CD4-positive, alpha-beta T cell treated with Interleukin-15 for 4 hours (primary cell): ENCODE measurements at places on chromosomes 11 and 22.

GRCh38 chr11:129287920-129288319 lies 87.7 kb upstream of the BARX2 start:
- no peak for DNase-seq

DNA sequence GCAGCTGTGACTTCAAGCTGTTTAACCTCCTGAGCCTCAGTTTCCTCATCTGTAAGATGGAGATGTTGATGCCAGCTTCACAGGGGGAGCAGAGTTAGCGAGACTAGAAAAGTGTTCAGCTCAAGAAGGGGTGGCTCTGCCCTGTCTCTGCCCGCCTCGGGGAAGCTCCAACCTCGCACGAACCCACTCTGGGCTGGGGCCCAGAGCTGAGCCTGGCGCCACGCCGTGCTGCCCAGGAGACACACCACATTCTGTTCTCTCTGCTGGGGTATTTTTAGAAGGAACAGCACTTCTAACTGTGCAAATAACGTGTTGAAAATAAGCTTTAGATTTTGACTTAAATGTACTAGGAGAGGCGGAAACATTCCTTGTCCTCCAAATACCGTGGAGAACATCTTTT lies 74.1 kb downstream of the PHF21B start:
- DNase-seq, result no peak

- DNase-seq, result no peak
Measured at GRCh38 chr11:123098990-123099389, 37.1 kb upstream of the HSPA8 start.

- no peak for DNase-seq
Measured at GRCh38 chr11:40186437-40187263, 1272.8 kb downstream of the LRRC4C start.

DNA sequence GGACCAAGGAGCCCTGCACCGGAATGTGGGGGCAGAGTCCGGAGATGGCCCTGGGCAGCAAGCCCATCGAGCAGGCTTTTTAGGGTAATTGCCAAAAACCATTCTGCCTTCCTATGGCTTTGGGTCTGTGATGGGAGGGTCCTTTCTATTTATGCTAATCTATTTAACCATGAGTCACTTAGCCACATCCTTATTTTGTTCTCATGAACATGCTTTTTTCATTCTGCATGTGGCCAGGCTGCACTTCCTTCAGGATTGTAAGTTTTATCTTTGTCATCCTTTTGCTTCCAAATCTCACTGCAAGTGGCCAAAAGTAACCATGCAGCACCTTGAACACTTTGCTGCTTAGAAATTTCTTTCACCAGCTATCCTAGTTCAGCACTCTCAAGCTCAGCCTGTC lies 88.3 kb downstream of the EFCAB6 start:
- no peak for DNase-seq

- no peak for DNase-seq
Measured at GRCh38 chr22:44610071-44610470, 91.9 kb upstream of the PRR5 start.

- no peak for DNase-seq
Measured at GRCh38 chr22:43158778-43159483, 7.6 kb downstream of the TSPO start.

GRCh38 chr11:73412308-73412707 lies 36.1 kb downstream of the RELT start:
- DNase-seq, result no peak

DNA sequence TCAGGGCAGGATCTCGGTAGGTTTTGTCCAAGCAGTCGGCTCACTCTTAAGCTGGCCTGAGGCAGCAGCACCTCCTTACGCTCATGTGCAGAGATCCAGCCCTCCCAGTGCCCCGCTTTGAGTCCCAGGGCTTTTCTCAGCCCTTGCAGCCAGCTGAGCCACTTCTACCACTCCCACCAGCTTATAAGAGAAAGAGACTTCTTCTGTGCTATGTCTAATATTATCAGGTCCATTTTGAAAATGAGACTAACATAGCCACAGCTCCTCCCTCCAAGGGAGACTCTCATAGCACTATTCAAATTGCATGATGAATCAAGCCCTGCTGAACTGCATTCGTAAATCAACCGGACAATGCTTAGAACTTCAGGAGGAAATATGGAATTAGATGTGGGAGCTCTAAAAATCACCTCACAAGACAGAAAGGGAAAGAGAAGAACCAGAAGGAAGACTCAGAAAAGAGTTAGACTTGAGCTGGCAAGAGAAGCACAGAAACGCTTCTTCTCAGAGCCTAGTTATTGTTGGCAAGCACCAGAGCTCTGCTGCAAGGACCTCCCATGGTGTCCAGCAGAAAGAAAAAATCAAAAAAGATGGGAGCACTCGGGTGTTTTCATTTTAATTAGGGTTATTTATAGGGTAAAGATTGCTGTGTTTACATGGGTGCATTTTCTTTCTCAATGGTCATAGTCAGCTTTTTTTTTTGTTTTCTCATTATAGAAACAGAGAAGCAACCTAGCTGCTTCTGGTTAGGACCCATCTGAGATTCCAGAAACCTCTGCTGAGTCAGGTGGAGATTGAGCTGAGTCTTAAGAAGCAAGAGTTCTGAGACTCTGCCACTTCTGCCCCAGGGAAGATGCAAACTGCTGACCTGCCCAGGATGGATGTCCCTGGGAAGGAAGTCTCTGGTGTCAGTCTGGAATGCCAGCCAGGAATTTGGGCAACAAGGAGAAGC lies 181.4 kb downstream of the ETS1 start:
- DNase-seq, result no peak

- DNase-seq, result no peak
Measured at GRCh38 chr11:60165951-60166350, 16.9 kb downstream of the MS4A6A start.

DNA sequence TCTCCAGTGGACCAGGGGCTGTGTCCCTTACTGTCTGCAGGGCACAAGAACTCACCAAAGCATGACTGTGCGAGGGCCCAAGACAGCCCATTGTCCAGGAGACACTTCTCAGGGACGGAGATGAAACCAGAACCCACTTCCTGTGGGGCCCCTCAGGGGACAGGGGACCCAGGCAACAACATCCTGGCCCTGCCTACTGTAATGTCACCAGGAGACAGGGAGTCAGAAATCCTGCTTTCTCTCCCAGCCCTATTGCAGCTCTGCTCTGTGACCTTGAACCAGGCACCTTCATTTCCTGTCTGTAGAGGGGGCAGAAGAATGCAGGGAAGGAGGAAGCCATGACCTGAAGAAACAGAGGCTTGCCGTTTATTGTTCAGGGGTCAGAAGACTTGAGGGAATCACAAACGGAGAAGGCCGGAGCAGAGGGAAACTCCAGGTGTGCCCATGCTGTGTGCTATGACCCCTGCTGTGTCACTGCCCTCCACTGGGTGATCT lies 98.0 kb downstream of the NAT10 start:
- DNase-seq, result no peak

- no peak for DNase-seq
Measured at GRCh38 chr11:71204294-71204693, 48.1 kb downstream of the SHANK2 start.

DNA sequence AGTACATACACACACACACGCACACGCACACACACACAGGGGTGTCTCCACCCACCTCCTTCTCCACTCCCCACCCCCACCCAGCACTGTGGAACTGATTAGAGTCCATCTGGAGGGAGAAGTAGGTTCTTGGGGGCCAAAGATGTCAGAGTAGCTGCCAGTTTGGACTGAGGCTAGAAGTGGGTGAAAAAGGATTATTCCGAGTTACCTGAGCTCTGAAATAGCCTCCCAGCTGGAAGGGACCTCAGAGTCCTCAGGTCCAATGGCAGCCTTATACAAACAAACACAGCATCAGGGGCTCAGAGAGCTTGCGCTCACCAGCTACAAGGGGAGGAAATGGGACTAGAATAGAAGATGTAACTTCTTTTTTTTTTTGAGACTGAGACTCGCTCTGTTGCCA lies 20.8 kb downstream of the IL10RA start:
- DNase-seq, result no peak

GRCh38 chr11:120153221-120153620 lies 15.3 kb upstream of the TRIM29 start:
- no peak for DNase-seq

- peak; percentile 73 for DNase-seq
Measured at GRCh38 chr11:64148226-64148916, 17.5 kb downstream of the MACROD1 start.

GRCh38 chr22:36986242-36986821 lies 32.9 kb downstream of the TST start:
- DNase-seq, result peak; percentile 8

- no peak for DNase-seq
Measured at GRCh38 chr11:33668468-33668825, 32.2 kb downstream of the C11orf91 start.

GRCh38 chr11:82976786-82977185 lies 75.2 kb downstream of the DDIAS start:
- DNase-seq, result no peak

DNA sequence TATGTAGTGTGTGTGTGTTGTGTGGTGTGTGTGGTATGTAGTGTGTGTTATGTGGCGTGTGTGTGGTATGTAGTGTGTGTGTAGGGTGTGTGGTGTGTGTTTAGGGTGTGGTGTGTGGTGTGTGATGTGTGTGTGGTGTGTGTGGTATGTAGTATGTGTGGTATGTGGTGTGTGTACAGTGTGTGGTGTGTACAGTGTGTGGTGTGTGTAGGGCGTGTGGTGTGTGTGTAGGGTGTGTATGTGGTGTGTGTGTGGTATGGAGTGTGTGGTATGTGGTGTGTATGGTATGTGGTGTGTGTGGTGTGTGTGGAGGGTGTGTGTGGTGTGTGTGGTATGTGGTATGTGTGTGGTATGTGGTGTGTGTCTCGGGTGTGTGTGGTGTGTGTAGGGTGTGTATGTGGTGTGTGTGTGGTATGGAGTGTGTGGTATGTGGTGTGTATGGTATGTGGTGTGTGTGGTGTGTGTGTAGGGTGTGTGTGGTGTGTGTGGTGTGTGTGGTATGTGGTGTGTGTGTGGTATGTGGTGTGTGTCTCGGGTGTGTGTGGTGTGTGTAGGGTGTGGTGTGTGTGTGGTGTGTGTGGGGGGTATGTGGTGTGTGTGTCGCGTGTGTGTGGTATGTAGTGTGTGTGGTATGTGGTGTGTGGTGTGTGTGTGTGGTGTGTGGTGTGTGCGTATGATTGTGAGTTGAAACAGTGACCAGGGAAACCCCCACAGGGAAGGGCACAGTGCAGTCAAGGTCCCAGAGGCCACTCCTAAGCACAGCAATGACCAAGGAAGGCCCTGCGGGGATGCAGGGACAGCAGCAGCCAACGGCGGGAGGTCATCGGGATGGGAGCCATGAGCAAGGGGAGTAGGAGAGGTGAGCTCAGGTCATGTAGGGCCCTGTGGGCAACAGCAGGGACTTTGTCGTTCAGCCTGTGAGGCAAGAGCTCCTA lies 2.9 kb upstream of the PPP6R2 start:
- DNase-seq, result no peak

DNA sequence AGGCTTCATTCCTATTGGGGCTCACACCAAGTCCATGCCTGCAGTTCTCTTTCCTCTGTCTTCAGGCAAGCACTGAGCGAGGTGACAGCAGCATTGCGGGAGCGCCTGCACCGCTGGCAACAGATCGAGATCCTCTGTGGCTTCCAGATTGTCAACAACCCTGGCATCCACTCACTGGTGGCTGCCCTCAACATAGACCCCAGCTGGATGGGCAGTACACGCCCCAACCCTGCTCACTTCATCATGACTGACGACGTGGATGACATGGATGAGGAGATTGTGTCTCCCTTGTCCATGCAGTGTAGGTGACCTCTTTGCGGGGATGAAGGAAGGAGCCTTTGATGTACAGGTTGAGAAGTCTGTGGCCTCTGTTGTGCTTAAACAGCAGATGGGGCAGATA lies 11.4 kb upstream of the RRM1 start:
- DNase-seq, result no peak

DNA sequence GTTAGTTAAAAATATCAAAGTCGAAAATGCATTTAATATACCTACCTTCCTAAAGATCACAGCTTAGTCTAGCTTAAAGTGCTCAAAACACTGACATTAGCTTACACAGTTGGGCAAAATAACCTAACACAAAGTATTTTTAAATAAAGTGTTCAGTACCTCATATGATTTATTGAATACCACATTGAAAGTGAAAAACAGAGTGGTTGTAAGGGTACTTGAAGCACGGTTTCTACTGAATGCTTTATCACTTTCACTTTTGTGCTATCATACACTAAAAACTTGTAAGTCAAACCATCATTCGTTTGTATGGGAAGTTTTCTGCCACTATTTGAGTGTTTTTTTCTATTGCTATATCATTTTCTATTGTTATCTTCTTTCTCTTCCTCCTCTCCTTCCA lies 36.6 kb downstream of the ZBTB44 start:
- no peak for DNase-seq

GRCh38 chr11:102719620-102720277 lies 5.0 kb downstream of the MMP8 start:
- no peak for DNase-seq

- no peak for DNase-seq
Measured at GRCh38 chr22:26516503-26516902, 4.2 kb upstream of the TFIP11 start.

GRCh38 chr22:40313007-40313406 lies 33.3 kb upstream of the ADSL start:
- no peak for DNase-seq

DNA sequence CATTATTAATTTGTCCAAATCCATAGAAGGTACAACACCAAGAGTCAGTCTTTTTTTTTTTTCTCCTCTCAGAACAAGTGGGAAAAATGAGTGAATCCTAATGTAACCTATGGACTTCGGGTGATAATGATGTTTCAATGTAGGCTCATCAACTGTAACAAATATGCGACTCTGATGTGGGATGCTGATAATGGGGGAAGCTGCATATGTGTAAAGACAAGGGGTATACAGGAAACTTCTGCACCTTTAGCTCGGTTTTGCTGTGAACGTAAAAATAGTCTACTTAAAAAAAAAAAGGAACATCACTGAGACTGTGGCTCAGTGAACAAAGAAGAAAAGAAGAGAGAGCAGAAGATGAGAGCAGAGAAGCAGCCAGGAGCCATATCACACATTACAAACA lies 78.3 kb upstream of the ARHGAP32 start:
- no peak for DNase-seq

DNA sequence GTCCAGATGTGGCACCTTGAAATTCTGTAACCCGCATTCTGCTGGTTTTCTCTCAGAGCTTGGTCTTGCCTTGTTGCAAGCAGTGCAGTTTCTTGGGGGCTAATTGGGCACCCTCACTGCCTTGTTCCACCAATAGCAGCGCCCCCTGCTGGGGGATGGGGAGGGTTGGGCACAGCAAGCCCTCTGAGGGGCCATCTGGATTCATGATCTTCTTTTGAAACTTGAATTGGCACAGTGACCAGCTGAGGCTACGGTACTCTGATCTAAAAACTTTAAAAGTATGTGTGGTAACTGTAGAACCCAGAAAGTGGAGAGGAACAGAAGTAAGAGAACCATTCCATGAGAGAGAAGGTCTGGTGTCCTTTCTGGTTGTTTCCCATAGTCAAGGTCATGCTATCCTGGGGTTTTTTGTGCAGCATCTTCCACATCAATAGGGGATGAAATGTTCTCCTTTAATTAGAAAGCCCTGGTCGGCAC lies 64.2 kb downstream of the MED15 start:
- peak; percentile 70 for DNase-seq
